ENCODE measurements at places on chromosomes 3 and 15.

- no peaks in the 10 kb centered on the region for H3K27me3 ChIP-seq
- no peak for DNase-seq
- no peak overlapping the region for H3K27ac ChIP-seq
- no peaks in the 10 kb centered on the region for H3K36me3 ChIP-seq
Measured at GRCh38 chr15:72861354-72861910, 77.9 kb upstream of the ADPGK start.

GRCh38 chr15:74383286-74383685 lies 15.8 kb upstream of the CYP11A1 start:
- H3K27me3 ChIP-seq = no peaks in the 10 kb centered on the region
- H3K36me3 ChIP-seq = no peaks in the 10 kb centered on the region
- H3K4me1 ChIP-seq = peaks cover 46% of the 10 kb centered on the region
- H3K27ac ChIP-seq = peak overlapping the region; percentile 99

GRCh38 chr3:10912786-10913185 lies 79.8 kb upstream of the SLC6A1 start:
- no peak for DNase-seq
- no peaks in the 10 kb centered on the region for H3K36me3 ChIP-seq
- no peaks in the 10 kb centered on the region for H3K4me1 ChIP-seq
- H3K27me3 ChIP-seq = no peaks in the 10 kb centered on the region

DNA sequence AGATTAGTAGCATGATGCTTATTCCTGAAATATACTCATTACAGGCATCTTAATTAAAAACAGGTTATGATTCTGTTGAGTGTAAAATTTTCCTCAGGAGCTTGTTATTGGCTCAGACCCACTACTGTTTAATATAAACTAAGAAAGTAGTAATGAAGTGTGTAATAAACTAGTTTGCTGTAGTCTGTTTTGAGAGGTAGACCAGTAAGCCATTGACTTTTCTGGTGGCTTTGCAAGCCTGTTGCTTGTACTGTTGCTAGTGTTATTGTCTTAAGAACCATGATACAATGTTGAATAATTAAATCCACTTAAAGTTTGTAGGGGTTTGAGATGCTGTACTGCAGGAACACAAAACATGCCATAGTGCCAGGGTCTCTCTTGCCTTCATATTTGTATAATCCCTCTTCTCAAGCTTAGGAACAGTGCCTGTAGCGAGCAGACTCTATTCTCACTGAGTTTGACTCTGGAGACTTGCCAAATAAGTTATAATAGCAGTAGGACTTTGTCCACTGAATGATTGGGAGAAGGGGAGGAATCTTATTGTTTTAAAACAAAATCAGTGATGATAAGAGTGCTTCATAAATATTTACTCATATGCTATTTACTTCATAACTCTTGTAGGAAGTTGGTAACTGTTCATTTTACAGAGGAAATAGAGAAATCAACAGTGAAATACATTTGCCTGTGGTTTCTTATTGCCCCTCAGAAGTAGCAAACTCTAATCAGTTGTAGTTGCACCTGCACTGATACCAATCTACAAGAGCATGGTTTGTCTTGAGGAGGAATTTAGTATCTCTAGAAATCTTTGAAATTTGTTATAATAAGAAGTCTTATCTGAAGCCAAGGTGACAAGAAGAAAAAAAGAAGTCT lies 13.4 kb downstream of the TCF12 start:
- H3K4me1 ChIP-seq = peaks cover 39% of the 10 kb centered on the region
- no peak overlapping the region for H3K4me3 ChIP-seq
- no peaks in the 10 kb centered on the region for H3K27me3 ChIP-seq
- DNase-seq = no peak

DNA sequence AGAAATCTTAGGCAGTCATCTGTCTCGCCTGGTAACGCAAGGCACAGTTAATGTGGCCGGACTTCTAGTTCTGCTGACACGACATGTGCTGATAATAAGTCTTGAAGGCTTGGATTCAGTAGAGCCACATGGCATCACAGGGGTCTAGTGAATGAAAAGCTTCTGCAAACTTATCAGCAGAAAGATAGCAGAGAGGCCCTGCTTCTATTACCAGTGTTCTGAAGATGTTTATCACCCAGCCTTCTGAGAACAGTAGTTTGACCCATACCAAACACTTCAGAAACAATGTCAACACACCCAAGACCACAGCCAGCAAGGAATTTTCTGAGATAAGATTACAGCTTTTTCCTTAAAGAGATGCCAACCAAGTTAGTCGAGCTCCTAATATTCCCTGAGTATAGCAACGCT lies 102.7 kb upstream of the UMPS start:
- H3K27me3 ChIP-seq = no peaks in the 10 kb centered on the region
- H3K4me3 ChIP-seq = no peak overlapping the region
- no peaks in the 10 kb centered on the region for H3K36me3 ChIP-seq
- no peak for DNase-seq
- H3K4me1 ChIP-seq = no peaks in the 10 kb centered on the region
- no peak overlapping the region for H3K27ac ChIP-seq

DNA sequence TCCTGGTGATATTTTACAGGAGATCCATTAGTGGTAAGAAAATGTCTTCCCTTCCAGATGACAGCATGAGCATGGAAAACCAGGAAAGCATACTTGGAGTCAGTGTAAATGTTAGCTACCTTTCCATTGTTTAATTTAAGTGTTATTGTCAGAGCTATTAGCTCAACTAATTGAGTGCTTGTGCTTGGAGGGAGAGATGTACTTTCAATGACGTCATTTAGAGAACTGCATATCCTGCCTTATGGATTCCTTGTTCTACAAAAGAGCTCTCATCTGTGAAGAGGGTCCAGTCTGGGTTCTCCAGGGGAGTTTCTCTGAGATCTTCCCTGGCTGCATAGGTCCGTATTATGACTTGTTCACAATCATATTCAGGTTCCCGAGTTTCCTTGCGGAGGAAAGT lies 687.2 kb downstream of the TBL1XR1 start:
- no peaks in the 10 kb centered on the region for H3K27me3 ChIP-seq
- H3K27ac ChIP-seq = no peak overlapping the region
- H3K4me1 ChIP-seq = no peaks in the 10 kb centered on the region

GRCh38 chr3:159583662-159584061 lies 405.0 kb upstream of the IL12A start:
- no peaks in the 10 kb centered on the region for H3K4me1 ChIP-seq
- DNase-seq = no peak
- no peaks in the 10 kb centered on the region for H3K27me3 ChIP-seq
- H3K36me3 ChIP-seq = no peaks in the 10 kb centered on the region
- no peak overlapping the region for H3K4me3 ChIP-seq
- H3K27ac ChIP-seq = no peak overlapping the region

DNA sequence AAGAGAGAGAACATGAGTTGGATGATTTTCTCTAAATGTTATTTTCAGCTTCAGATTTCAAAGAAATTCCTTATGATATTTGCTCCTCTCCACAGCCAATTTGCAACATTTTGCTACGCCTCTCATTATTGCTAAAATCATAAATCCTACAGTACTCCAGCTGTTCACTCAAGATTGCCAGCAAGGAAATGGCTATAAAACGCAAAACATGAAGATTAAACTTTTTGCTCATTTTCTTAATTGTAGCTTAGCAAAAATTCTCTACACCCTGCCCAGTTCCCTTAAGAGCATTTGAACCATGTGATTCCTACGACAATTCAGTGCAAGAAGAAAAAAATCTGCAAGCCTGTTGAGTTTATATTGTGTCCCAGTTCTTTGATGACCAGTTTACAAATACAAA lies 6.8 kb downstream of the CHRNA3 start:
- H3K4me1 ChIP-seq = no peaks in the 10 kb centered on the region
- H3K36me3 ChIP-seq = no peaks in the 10 kb centered on the region
- H3K27me3 ChIP-seq = peaks cover 4% of the 10 kb centered on the region
- no peak overlapping the region for H3K4me3 ChIP-seq
- H3K27ac ChIP-seq = no peak overlapping the region
- DNase-seq = no peak

DNA sequence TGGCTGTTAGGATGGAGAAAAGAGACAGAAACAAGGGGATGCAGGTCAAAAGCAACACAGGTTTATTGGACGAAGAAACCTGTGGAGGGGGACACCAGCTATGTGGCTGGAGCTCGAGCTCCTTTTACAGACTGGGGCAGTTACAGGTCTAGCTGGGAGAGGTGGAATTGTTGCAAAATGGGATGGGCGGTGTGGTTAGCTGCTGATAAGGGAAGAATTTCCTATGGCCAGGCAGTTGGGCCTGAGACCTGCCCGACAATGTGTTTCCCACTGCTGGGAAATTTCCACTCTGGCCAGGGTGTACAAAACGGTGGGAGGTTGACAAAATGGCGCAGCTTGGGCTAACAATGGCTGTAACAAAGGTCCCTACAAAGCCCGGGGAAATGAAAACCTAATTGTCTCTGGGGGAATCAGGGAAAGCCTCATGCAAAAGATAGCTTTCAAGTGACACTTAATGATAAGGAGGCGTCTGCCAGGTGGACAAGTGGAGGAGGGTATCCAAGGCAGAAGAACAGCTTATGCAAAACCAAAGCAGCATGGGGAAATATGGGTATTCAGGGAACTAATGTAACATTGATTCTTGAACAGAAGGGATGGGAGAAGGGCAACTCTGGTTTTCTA lies 137.4 kb upstream of the SGO1 start:
- DNase-seq = no peak
- H3K4me3 ChIP-seq = no peak overlapping the region
- H3K27me3 ChIP-seq = no peaks in the 10 kb centered on the region
- H3K4me1 ChIP-seq = no peaks in the 10 kb centered on the region

DNA sequence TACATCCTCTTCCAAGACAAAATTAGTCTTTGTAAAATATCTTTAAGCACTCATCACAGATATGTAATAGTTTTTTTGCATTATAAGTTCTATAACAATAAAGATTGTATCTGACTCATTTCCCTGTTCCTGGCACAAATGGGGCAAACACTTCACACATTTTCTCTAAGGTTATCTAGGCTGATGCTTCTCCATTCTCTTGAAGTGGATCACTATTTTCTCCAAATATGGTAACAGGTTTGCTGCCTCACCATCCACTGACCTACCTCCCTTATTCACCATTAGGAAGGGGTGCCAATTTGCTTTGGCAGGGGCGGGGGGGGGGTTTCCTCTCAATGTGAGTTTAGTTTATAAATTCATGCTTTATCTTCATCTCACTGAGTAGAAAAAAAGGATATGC lies 767.7 kb upstream of the LMCD1 start:
- H3K4me3 ChIP-seq = no peak overlapping the region
- no peaks in the 10 kb centered on the region for H3K27me3 ChIP-seq
- no peaks in the 10 kb centered on the region for H3K4me1 ChIP-seq
- no peaks in the 10 kb centered on the region for H3K36me3 ChIP-seq
- no peak overlapping the region for H3K27ac ChIP-seq
